ENCODE measurements at places on chromosomes 6 and 20.

GRCh38 chr6:116074732-116075390 is 14.2 kb upstream of the FRK start:
- DNase-seq, result no peak

- DNase-seq, result no peak
These were observed 1.2 kb upstream of the TBXT start for GRCh38 chr6:166168616-166169548.

GRCh38 chr6:11212664-11213063 is 19.8 kb downstream of the NEDD9 start:
- no peak for DNase-seq

GRCh38 chr6:167058261-167058660 is 59.1 kb downstream of the CEP43 start:
- DNase-seq, result no peak

- no peak for DNase-seq
These were observed 74.7 kb upstream of the MAFB start for GRCh38 chr20:40763646-40764295.

DNA sequence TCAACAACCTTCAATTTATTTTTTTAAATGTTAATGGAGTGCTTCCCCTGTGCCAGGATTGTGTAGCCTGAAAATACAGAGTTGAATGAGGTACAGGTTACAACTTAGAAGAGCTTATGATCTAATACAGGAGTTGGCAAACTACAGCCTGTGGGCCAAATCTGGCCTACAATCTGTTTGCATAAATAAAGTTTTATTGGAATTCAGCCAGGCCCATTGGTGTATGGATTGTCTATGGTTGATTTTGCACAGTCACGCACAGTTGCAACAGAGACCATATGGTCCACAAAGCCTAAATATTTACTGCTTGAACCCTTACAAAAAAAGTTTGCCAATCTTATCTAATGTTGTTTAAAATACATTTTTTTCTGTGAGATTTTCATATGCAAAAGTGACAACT is 177.3 kb upstream of the CCN2 start:
- DNase-seq, result no peak

All from NCI-H1436 (cell line).